Endothelial cell (in vitro differentiated cells): ENCODE measurements at places on chromosomes 7 and 10.

DNA sequence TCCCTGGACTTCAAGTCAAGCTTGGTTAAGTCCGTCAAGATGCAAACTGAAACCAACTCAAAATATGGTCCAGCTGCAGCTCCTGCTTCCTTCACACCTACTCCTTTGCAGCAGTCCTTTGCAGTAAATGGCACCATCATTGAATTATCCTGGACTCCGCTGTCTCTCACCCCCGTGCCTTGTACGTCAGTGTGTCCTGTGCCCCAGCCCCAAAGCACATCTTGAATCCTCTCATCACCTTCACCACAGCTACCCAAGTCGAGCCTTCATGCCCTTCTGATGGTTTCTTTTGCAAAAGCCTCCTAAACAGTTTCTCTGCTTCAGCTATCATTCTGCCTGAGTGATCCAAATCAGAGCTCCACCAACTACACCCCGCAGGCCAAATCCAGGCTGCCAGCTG, 88.4 kb upstream of the LEP start:
- no peak for DNase-seq

GRCh38 chr10:74333174-74333573, 182.2 kb downstream of the ADK start:
- DNase-seq, result no peak

DNA sequence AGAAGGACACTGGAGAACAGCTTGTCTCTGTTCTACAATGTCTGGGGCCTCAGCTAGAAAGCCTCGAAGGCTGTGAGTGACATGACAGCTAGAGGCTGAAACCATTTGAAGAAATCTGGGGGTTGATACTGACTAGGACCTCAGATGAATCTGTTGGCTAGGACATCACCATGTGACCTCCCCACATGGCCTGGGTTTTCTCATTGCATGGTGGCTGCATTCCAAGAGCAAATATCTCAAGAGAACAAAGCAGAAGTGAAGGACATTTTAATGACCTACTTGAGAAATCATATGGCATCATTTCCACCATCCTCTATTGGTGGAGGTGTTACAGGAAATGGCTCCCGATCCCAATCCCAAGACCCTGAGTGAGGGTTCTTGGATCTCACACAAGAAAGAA, 450.6 kb upstream of the AUTS2 start:
- no peak for DNase-seq

DNA sequence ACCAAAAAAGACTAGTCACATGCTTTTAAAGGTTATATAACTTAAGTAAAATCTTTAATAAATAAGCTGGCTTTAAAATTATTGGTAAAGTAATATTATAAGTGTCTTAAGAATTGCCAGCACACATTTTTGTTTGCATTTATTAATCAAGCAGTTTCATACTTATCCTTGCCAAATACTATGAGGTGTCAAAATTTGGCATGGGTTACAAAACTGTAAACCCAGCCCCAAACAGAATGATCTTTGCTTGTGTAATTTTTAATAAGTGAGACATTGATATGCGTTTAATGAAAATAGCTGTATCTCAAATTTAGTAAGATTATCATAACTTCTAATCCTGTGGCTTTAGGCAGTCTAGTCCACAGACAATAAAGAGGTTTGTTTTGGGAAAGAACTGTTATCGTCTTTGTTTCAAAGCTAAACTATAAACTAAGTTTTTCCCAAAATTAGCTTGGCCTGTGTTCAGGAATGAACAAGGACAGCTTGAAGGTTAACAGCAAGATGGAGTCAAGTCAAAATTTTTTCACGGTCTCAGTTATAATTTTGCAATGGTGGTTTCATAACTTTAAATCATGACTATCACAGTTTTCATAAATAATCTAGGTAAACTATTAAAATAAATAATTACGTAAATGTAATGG, 72.8 kb downstream of the ST8SIA6 start:
- DNase-seq, result no peak

GRCh38 chr10:130354976-130355795, 219.0 kb downstream of the GLRX3 start:
- no peak for DNase-seq

GRCh38 chr7:11970132-11970531, 138.1 kb upstream of the THSD7A start:
- DNase-seq, result no peak

- no peak for DNase-seq
Measured at GRCh38 chr10:77456414-77456813, 181.2 kb downstream of the KCNMA1 start.

- no peak for DNase-seq
Measured at GRCh38 chr10:68334672-68335467, 2.1 kb upstream of the PBLD start.

GRCh38 chr7:106486331-106486730, 174.6 kb downstream of the CCDC71L start:
- DNase-seq, result no peak

GRCh38 chr10:120477743-120478141, 20.7 kb downstream of the PLPP4 start:
- no peak for DNase-seq

- peak; percentile 67 for DNase-seq
Measured at GRCh38 chr7:79453558-79454360, at the start of gene MAGI2. Gene MAGI2, minus strand, starts transcription at chr7:79453667. Its CDS starts 347 bp downstream, at chr7:79453320.

GRCh38 chr10:1638889-1639419, 98.4 kb downstream of the ADARB2 start:
- DNase-seq, result no peak

- no peak for DNase-seq
Measured at GRCh38 chr10:70974920-70975319, 86.6 kb upstream of the PCBD1 start.

DNA sequence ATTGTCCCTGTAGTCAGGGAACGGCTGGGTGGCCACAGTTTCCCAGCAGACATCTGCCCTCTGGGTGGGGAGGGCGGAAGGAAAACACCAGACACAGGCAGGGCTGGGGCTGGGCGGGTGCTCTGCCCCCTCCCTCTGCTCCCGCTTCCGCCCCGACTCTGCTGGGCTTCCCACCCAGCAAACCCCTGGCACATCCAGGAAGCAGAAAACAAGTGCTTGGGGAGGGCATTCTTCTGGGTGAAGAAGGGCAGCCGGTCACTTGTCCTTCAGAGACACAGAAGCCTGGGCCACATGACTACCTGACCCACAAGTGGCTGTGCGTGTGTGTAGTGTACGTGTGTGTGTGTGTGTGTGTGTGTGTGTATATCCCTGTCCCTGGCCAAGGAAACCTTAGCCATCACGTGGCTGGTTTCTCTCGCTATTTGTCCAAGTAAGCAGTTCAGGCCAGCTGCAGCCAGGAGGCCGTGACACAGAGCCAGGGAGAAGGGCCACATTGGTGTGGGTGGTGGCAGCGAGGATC, 77.9 kb downstream of the ZMIZ1 start:
- no peak for DNase-seq

GRCh38 chr7:39554583-39555165, 11.5 kb upstream of the YAE1 start:
- no peak for DNase-seq

DNA sequence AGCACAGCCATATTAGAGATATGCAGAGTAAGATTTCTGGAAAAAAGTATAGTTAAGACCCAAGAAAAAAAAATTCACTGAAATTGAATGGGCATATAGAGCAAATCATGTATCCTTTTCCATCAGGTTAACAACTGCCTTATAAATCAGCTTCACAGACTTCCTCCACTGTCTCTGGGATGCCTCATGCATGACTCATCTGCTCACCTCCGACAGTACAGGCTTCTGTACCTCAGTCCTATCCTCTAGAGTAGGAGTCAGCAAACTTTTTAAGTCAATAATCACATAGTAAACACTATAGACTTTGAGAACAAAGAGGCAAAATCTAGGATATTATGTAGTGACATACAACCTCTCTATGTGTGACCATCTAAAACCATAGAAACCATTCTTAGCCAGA, 211.6 kb upstream of the SP8 start:
- no peak for DNase-seq

DNA sequence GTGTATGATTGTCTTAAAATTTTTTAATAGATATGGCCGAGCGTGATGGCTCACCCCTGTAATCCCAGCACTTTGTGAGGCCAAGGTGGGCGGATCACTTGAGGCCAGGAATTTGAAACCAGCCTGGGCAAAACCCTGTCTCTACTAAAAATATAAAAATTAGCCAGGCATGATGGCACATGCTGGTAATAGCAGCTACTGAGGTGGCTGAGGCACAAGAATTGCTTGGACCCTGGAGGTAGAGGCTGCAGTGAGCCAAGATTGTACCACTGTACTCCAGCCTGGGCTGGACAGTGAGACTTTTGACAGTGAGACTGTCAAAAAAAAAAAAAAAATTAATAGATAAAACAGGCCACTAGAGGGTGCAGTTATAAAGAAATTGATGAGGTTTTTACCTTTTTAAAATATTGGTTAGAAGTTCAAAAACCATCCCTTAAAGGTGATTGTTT, 20.5 kb downstream of the NOM1 start:
- DNase-seq, result no peak

DNA sequence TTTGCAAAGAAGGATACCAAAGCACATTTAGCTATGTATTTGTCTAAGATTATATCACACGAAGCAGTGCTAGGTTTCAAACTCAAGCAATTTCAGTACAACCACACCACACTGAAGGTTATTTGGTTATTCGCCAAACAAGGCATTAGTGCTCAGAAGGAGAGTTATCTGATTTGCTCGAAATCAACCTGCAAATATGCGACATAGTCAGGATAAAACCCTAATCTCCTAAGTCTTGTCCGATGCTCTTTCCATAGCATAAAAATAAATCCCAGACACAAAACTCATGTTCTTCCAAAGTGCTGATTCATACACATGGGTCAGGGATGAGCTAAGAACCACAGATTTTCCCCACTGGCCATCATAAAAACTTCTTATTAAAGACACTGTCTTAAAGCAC, 1288.0 kb upstream of the SORCS1 start:
- DNase-seq, result no peak

DNA sequence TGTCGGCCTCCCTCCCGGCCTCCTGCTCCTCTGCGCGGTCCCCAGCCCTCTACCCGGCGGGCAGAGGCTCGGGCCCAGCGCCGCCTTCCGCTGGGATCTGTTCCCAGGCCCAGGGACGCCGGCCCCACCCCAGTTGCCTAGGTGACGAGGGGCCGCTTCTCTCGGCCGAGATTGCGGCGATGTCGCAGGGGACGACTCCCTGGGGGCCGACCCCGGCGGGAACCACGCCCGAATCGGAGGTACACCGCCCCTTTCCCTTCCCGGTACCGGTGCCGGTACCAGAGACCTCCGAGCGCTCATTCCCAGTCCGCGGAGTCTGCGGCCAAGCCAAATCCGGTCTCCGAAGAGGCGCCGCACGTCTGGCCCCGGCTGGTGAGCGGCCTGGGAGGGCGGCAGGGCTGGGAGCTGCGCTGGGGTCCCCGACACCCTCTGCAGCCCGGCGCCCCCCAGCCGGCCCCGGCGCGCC, at the start of gene CABCOCO1:
Gene CABCOCO1, plus strand, starts transcription at position 136 of the 466 bp plus-strand sequence. Its CDS starts 44 bp downstream, at position 180.
- peak; percentile 70 for DNase-seq

DNA sequence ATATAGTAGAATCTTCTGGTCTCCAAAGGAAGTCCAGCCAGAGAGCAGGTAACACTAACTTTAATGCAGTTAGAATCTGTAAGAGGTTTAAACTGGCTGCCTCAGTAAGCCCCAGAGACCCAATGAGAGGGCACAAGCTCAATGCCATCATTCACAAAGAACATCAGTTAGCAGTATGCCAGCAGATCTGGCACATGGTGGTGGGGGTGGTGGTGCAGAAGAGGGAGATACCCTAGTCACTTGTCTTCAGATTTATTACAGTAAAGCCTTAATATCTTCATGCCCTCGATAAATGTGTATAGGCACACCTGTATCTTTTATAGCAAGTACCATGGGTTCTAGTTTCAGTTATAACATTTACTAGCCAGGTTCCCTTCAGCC, 86.2 kb downstream of the SORBS1 start:
- no peak for DNase-seq

- DNase-seq, result no peak
Measured at GRCh38 chr7:134056816-134057215, 70.3 kb upstream of the LRGUK start.

GRCh38 chr7:11416641-11417458, 415.1 kb downstream of the THSD7A start:
- no peak for DNase-seq

GRCh38 chr10:65861249-65861648, 1064.6 kb upstream of the LRRTM3 start:
- DNase-seq, result no peak

- DNase-seq, result no peak
Measured at GRCh38 chr10:125203186-125203800, 42.9 kb upstream of the CTBP2 start.

DNA sequence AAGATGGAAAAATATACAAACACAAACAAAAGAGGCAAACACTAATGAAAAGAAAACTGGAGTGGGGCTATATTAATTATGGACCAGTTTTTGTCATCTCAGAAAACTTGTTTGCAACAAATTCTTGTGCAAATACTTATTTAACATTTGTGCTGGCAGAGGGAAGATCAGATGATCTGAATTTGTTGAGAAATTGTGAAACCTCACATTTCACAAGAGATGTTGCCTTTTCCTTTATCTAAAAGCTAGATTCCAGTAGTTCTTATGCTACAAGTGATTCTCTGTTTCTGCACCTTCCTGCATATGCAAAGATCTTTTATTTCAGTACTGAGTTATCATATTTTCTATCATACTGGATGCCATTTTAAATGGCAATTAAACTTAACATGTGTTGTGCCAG, 320.7 kb downstream of the SUGCT start:
- DNase-seq, result no peak

GRCh38 chr10:109861081-109861480, 62.2 kb downstream of the XPNPEP1 start:
- DNase-seq, result no peak

DNA sequence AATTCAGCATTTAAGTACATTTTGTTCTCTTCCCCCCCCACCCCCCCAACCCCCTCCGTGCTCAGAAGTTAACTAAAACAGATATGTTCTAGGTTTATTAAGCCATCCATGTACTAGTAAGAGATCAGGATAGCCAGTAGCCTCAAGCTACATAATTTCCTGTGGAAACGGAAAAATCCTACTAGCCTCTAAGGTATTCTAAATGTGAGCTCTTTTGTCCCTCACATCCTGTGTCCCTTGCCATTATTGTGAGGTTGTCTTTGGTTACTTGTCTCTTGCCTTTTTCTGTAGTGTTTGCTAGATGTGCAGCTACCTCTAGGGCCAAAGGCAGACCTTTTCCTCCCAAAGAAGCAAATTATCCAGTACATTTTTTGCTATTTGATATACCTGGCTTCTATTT, 92.1 kb downstream of the BTRC start:
- DNase-seq, result no peak

DNA sequence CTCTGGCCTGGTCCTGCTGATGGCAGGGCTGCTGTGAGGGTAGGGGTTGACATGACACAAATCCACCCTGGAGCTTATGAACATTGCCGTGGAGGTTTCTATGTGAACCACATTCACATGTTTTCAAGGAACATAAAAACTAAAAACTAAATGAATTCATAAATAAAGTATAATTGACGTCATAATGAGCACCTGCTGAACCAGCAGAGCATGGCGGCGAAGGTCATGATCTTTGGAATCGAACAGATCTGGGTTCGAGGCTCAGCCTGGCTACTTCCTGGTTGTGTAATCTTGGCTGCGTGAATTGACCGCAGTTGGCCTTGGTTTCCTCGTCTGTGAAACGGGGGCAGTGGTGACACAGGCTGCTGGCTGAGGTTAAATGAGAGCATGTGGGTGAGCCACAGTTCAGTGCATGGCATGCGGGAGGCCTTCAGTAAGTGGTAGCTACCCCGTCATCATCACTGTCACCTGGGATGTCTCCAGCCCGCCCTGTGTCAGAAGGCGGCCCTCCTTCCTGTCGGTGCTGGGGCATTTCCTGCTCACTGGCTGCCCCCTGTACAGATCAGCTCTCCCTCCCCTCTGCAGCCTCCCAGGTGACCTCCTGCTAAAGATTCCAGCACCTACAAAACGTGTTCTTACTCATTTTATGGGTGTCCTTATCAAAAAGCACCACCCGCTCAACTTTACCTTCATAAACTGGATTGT, 190.3 kb upstream of the SHH start:
- DNase-seq, result no peak
